Kidney (tissue), 22 donors: ENCODE measurements at places on chromosomes 6 and 20.

DNA sequence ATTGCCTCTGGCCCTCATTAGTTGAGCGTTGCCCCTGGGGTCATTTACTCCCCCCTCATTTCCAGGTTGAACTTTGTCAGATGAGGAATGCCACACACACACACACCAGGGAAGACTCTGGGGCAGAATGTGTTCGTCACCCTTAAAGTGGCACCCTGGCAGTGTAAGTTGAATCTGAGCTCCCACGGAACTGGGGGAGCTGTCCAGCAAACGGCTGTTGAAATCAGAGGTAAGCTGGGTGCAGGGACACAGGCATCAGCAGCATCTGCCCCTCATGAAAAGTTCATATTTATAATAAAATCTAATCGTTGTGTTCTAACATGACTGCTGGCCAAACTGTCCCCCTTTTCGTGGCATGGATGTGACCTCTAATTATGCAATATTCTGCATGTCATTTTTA is 4.3 kb upstream of the MC3R start:
- DNase-seq = no peak

DNA sequence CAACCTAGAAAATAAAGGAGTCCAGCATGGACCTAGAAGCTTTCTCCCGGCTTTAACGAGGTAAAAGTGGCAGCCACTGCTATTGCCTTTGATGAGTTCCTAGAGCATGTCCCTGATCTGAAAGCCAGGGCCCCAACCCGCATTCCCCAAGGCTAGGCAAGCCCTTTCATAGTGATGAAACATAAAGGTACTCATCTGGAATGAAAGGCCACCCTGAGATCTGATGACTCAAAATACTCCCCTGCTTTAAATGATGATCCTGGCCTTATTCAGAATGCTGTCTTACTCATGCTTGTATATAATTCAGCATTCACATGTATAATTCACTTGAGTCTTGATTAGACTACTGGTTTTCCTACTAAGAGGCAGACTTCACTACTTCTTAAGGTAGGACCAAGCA is 21.3 kb downstream of the TTPAL start:
- no peak for DNase-seq

DNA sequence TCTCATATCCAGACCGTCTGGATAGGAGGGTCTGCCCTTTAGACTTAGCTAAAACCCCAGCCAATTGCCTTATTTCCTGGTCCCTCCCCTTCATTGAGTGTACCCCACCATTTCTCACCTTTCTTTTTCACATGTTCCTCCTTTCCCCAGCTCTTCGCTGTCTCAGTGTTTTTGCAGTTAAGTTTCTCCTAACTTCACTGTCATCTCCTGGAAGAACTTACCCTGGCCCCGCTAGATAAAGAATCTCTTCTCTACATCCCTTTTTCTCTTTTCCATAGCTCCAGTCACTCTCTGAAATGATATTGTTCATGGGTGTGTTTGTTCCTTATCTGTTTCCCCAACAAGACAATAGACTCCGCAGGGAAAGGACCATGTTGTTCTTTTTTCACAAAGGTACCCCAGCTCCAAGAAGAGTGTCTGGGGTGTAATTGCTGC is 208.8 kb downstream of the TSHZ2 start:
- DNase-seq = no peak

GRCh38 chr6:13472976-13473767 is 14.2 kb downstream of the GFOD1 start:
- DNase-seq = no peak

DNA sequence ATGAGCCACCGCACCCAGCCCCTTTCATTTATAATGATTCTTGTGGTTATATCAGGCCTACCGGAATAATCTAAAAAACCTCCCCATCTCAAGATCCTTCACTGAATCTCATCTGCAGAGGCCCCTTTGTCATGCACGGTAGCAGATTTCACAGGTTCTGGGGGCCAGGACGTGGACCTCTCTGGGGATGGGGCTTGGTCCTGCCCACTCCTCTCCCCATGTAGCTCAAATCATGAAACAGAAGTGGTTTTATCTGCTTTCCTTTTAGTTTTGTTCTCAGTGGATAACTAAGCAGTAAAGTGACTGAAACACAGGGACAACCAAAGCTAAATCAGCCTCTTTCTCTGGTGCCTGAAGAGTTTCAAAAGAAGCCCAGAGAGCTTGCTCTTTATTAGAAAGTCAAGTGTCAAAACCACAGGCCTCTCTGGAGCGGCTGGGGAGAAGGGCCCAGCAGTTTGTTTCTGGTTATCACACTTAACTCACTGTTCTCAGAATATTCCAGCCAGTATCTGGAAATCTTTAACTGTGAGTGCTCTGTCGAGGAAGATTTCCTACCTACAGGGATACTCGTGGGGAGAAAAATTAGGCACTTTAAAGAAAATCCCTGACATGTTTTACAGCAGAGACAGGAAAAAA is 60.6 kb upstream of the FAM184A start:
- DNase-seq = no peak

DNA sequence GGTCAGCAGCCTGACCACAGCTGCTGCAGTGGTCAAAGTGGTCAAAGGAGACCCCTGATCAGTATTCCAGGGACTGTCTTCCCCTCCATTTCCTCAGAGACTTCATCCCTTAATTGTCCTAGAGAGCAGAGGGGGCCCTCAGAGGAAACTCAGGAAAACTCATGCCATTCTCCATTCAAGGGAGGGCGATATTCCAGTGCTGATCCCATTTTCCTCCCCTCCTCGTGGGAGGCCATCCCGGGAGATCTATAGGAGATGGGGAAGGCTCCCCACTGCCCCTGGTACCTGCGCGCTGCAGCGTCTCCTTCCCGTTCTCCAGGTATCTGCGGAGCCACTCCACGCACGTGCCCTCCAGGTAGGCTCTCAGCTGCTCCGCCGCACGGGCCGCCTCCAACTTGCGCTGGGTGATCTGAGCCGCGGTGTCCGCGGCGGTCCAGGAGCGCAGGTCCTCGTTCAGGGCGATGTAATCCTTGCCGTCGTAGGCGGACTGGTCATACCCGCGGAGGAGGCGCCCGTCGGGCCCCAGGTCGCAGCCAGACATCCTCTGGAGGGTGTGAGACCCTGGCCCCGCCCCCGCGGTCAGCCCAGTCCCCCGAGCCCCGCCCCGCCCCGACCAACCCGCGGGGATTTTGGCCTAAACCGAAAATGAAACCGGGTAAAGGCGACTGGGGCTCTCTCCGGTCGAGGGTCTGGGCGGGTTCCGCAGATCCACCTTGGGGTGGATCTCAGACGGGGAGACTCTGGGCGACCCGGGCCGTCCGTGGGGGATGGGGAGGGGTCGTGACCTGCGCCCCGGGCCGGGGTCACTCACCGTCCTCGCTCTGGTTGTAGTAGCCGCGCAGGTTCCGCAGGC is 878 bp downstream of the HLA-C start:
- DNase-seq = peak; percentile 21

DNA sequence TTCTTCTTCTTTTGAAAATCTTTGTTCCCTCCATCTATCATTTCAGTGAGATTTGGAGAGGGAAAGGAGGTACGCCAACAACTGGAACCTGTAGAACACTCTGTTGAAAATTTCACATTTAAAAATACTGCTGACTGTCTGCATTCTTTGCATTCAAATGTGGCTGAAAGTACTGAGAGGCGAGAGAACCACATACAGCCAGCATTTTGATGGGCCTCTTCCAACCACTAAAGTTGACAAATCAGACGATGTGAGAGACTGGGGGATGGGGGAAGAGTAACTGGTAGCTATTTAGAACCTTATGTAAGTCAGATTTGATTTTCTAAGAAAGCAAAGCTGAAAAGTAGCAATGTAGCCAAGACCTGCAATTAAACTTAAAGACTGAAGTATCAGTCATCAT is 77.5 kb downstream of the FKBP5 start:
- DNase-seq = no peak

DNA sequence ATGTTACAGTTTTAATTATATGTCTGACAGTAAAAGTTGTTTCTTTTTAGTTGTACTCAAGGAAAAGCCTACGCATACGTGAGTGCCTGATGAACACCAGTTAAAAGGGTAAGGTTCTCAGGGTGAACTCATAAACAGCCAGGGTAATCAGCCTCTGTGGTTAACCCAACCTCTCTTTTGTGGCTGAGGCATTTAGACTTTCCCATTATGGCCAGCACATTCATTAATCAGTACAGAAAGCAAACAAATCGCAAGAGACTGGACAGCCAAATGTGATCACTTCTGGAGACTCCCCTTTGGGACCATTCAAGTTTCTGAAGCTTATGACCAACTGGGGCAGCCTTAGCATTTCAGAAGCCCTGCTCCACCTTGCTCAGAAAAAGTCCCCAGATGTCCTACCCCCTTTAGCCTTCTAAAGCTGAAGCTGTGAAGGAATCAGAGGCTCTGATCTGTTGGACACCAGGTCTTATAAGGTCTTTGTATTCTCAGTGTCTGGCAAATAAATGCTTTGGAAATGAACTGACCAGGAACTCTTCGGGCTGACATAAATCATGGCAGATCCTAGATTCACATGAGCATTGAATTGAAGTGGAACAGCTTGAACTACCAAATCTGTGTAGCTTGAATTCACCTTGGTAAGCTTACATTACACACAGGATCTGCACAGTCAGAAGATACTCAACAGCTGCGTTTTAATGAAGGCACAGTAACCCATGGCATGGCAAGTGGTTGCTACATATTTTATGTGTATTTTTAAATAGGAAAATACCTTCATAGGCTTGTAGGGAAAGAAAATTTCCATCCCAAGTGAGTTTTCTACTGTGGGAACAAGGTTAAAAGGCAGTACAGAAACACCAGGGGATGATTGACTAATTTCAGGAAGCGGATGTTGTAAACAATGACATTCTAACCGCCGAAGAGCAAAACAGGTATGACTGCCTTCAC is 18.7 kb downstream of the IL20RA start:
- DNase-seq = no peak

- DNase-seq = peak; percentile 54
Measured at GRCh38 chr6:37582306-37582705, 82.6 kb upstream of the CCDC167 start.

- no peak for DNase-seq
Measured at GRCh38 chr6:87274660-87275274, 47.6 kb upstream of the SMIM8 start.

DNA sequence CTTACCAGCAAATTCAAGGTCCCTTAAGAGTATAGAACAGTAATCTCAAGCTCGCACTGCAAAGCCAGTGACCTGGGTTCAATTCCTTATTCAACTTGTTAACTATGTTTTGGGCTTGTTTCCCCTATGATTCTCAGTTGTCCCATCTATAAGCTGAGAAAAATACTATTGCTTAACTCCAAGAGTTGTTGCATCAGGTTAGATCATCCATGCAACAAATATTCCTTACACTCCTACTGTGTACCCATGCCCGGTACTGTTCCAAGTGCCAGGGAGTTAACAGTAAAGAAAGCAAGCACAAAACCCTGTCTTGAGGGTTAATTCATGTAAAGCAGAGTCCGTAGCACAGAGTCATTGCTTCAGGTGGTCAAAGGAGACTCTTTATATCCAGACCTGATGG is 247.3 kb downstream of the MAFB start:
- DNase-seq = no peak

DNA sequence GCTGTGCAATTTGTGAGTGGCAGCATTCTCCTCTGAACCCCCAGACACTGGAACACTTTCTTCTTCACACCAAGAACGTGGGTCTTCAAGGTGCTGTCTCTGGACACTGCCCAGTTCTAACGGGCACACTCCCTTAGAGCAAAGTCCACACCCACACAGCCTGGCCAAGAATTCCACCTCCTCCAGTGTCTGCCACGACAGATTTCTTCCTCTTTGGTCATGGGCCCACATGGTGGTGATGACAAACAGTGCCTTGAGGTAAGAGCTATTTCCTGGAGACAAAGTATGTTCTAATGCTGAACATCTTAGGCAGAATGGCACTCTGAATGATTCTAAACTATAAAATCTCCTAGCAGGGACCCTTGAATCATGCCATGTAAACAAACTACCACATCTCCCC is 25.5 kb upstream of the SSTR4 start:
- DNase-seq = no peak
